ENCODE measurements at places on chromosomes 6 and 20.

- DNase-seq: no peak
These were observed 240.4 kb downstream of the PHACTR1 start for GRCh38 chr6:12956991-12957320.

GRCh38 chr6:96862560-96862959 is 25.3 kb upstream of the GPR63 start:
- DNase-seq: no peak

GRCh38 chr6:16654701-16655100 is 106.6 kb downstream of the ATXN1 start:
- DNase-seq: no peak

GRCh38 chr6:116323863-116324262 is 44.1 kb upstream of the TSPYL1 start:
- DNase-seq: no peak

DNA sequence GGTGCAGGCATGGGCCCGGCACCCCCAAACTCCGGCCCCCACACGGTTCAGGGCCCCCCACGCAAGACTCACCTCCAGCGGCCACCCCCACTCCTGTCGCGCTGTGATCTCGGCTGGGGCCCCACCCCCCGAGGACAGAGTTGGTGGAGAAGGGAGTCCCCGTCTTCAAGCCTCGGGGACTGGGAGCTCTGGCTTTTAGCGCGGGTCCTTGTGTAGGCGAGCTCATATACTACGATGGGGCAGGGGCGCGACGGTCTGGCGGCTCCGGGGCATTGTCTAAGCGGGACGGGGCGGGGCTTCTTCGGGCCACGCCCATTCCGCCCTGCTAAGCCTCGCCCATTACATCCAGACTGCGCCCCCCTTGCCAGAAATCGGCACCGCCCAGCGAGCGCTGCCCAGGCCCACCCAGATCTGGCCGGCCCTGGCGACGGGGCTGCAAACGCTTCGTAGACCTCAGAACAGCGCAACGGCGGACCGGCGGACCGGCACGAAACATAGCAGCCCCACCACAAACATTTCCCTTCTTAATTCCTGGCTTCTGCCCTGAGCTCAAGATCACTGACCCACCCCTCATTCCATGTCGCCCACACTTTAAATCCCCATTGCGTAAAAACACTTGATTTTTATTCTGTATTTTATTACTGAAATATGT is 1.0 kb upstream of the DDAH2 start:
- DNase-seq: peak; percentile 77

- no peak for DNase-seq
These were observed 54.0 kb downstream of the UTRN start for GRCh38 chr6:144338951-144339700.

GRCh38 chr20:59786801-59787537 is 146.5 kb downstream of the SYCP2 start:
- DNase-seq: no peak

- DNase-seq: peak; percentile 65
These were observed 13.9 kb upstream of the VAPB start for GRCh38 chr20:58374906-58375758.

GRCh38 chr6:119234941-119235340 is 114.6 kb downstream of the MAN1A1 start:
- DNase-seq: no peak

- DNase-seq: no peak
These were observed 18.5 kb downstream of the CHMP4B start for GRCh38 chr20:33829636-33830035.

DNA sequence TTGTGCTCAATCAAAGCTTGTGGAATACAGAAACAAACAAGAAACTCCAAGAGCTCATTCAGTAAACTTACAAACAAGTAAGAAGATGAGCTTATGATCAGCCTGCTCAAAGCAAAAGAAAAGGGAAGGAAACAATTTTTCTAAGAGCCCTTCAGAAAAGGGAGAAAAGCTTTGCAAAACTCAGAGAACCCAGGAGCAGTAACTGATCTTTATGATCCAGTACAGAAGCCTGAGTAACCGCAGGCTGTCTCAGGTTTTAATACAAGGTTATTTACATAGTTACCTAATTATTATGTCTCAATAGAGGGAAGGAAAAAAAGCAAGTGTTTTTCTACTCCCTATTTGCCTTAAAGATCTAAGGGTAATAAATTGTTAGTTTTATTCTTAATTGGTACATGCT is 226.5 kb downstream of the MAFB start:
- no peak for DNase-seq

DNA sequence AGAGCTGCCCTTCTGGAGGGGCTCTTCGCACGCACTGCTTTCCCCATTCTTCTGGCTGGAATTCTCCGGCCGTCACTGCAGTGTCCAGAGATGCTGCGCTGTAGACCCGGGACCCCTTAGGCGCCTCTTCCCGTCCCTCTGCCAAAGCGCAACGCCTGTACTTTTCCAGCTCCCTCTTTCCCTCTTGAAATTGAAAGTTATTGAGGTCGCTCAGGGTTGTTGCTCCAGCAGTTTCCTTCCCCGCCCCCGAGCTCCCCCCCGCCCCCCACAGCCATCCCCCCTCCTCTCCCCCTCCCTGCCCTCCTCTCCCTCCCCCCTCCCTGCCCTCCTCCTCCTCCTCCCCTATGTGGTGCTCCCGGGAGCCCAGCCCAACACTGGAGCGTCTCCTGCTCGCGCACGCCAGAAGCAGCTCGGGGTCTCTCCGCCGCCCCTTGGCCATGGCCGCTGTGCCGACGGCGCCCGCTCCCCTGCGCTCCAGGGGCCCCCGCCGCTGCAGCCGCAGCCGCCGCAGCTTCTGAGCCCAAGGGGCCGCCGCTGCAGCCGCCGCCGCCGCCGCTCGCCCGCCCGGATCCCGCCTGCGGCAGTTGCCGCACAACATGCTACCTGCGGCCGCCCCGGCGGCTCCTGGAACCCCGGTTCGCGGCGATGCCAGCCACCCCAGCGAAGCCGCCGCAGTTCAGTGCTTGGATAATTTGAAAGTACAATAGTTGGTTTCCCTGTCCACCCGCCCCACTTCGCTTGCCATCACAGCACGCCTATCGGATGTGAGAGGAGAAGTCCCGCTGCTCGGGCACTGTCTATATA is at the start of gene RSPO3:
Gene RSPO3, plus strand, starts transcription at position 374 of the 804 bp plus-strand sequence. CDS start 522 bp downstream, outside the sequence.
- DNase-seq: no peak

- no peak for DNase-seq
These were observed 66.7 kb downstream of the RFPL4B start for GRCh38 chr6:112413780-112414179.

DNA sequence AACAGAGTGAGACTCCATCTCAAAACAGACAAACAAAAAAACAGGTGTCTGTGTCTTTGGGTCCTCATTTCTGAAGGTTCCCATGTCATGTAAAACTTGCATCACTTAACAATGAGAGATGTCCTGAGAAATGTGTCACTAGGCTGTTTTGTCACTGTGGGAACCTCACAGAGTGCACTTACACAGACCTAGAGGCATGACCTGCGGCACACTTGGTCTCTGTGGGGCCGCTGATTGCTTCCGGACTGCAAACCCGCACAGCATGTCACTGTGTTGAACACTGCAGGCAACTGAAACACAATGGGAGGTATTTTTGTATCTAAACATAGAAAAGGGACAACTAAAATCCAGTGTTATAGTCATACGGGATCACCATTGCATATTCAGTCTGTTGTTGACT is 42.3 kb upstream of the TMEM181 start:
- DNase-seq: no peak

DNA sequence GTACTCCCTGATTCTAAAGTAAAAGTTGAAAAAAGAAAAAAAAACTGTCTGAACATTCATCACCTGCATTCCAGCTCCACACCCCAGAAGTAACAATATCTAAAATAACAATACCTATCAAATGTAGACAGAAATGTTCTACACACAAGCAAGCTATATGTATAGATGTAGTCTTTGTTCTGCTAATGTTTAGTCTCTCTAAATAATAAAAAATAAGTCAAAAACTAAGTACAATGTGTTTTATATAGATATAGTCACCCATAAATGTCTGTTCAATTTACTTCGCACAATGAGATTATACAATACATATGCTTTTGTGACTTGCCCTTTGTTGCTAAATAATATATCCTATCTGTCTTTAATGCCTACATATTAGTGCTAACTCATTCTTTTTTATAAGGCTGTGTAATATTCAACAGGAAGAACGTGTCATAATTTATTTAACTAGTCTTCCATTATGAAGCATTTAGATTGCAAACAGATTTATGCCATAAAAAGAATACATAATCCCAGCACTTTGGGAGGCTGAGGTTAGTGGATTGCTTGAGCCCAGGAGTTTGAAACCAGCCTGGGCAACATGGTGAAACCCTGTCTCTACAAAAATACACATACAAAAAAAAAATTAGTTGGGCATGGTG is 216.2 kb upstream of the ZNF217 start:
- no peak for DNase-seq

- no peak for DNase-seq
These were observed 48.9 kb downstream of the CLIC5 start for GRCh38 chr6:45966797-45967196.

DNA sequence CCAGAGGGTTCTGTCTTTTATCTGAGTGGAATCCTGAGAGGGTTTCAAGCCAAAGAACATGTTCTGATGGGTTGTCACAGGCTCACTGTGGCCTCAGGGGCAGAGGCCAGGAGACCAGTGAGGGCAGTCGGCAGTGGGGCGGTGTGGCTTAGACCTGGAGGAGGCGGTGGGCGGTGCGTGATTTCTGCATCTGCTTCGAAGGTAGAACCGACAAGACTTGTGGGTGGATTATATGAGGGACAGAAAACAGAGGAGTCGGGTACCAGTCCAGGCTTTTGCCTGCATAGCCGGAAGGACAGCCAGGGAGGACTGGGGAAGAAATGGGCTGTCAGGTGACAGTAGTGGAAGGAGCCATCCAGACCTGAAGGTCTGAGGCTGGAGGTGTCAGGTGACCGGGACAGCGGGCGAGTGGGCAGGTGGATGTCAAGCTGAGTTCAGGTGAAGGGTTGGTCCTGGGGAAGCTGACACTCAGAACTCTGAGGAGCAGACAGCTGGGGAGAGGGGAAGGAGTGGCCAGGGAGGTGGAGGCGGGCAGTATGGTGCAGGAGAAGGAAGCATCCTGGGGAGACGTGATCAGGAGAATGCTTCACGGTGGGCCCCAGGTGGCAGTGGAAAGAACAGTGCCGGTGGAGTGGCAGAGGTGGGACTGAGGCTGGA is 3.1 kb downstream of the CTSZ start:
- no peak for DNase-seq

- no peak for DNase-seq
These were observed 59.3 kb upstream of the ZNF217 start for GRCh38 chr20:53652859-53653517.
